ENCODE measurements at places on chromosomes 4 and X.

GRCh38 chrX:135522132-135522530, 1.7 kb downstream of the INTS6L start:
- no peak for DNase-seq

GRCh38 chrX:15804563-15804962, 14.3 kb downstream of the ZRSR2 start:
- DNase-seq: no peak

DNA sequence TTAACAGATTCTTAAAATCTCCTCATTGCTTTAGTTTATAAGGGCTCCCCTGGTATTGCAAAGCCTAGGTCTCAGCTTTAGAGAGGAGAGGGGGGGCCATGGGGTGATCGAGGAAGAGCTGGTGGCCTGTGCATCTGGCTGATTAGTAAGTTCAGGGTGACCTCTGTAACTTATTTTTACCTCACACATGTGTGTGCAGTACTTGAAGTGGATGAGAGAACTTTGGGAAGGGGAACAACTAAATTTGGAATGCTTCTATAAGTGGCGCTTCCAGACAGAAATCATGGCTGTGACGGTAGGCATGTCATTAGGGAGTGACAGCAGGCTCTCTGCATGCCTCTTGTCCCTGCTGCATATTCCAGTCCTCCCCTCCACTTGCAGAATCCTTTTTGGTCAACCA, 41.9 kb downstream of the FRAS1 start:
- no peak for DNase-seq

DNA sequence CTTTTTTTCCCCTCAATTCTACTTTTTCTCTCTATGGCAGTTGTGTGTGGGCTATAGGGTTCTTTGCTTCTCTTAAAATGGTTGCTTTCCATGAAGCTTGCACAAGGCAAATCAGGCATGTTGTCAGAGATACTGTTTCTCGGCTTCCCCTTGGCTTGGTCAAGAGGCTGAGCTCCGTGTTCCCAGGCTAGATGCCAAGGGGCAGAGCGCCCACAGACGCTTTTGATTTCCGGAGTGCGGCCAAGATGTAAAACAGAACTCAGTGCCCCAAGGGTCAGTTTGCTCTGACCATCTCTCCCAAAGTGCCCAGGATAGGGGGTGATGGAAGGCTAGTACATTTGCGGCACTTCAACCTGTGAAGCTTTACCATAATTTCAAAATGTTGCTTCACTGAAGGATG, 64.2 kb upstream of the DIPK2B start:
- no peak for DNase-seq

GRCh38 chr4:6452897-6453687, 19.3 kb downstream of the PPP2R2C start:
- DNase-seq: no peak

DNA sequence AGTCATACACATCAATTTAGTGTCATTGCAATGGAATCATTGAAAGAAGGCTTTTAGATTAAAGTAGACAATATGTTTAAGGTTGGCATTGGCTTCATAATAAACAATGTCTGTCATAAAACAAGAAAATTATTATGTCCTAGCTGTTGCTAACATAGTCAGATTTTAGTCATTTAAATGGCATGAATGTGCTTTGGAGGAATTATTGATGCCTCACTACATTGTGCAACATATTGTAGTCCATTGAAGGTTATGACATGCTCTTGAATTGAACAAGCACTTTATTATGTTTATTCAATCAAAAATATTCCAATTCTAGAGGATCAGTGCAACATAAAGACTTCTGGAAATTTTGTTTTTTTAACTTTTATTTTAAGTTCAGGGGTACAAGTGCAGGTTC, 489.8 kb upstream of the AMOT start:
- no peak for DNase-seq

DNA sequence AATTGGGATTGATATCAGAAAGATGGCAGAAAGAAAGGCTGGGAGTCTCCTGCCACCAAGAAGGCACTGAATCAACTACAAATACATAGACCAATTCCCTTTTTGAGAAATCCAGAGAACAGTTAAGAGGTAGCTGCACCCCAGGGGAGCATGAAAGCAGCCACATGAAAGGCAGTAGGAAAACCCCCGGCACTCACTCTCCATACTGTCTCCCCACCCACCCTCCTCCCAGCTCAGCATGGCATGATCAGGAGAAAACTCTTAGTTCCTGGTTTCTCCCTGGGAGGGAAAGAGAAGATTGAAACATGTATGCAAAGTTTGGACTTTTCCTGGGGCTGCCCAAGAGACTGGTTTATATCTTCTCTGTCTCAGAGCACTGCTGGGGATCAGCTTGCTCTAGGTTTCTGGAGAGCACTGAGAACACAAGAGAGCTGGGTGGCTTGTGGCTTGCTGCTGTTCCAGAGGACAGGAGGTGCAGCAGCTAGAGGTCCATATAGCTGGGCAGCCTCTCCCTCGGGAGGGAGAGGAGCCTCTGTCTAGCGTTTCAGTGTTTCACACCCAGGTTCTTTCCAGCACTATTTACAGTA, 305.7 kb downstream of the PDGFC start:
- DNase-seq: no peak

DNA sequence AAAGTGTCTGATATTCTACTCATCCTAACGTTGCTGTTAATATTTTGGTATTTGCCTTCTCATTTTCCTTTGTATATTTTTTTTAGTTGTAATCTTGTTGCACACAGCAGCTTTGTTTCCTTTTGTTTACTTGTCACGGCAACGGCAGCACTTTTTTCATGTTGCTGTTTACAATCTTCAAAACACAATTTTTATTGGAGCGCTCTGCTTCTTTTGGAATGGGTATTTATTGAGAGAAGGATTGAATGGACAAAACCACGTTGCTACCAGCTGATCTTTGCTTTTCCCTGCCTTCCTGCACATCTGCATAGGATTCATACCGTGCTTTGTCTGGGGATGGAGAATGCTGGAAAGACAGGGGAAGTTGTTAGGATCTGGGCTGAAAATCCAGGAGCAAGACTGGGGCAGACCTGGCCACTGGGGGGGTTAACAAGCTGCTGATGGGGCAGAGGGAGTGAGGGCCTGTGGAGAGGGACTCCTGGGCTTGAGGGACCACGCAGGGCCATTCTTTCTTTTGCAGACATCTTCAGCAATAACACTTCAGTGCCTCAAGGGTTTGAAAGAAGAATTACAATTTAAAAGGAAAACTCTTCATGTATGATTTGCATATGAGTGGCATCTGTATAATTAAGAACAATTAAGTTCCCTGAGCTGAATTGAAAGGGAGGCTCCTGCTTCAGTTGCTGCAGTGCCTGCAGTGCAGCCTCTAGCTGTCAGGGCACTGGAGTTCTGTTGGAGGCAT, 69.8 kb downstream of the TMEM131L start:
- no peak for DNase-seq

DNA sequence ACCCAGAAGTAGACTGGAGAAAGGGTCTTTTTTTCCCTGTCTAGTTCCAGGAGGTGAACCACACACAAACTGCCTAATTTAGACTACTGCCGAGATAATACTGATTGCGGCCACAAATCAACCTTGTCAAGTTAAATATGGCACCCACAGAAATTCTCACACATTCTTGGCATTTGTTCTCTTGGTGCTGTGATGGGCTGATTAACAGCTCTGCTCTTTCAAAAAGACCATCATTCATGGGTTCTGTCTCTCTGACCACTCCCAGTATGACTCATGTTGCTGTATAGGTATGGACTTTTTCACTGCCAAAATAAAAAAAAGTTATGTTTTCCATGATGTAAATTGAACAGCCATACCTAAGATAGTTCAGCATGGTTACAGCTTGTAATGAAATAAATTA, 1003.5 kb upstream of the LCORL start:
- DNase-seq: no peak

DNA sequence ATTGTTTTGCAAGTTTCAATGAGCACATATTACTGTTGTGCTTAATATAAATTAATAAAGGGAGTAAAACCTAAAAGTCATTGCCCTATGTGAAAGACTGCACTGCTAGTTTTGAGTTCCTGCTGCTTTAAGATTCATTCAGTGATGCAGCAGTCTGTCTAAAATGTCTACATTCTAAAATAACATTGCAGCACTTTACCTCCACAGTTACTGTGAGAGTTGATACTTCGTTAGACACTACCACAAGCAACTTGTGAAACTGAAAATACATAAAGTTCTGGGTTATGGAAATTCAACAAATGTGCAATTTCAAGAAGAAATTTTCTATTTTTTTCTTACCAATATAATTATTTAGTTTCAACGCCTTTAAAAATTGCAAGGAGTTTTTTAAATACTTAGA, 1175.2 kb upstream of the DIAPH2 start:
- no peak for DNase-seq

- DNase-seq: no peak
These were observed 47.9 kb downstream of the STARD8 start for GRCh38 chrX:68695206-68695845.

- DNase-seq: no peak
These were observed 328.7 kb downstream of the PCDH18 start for GRCh38 chr4:137203601-137204000.

- no peak for DNase-seq
These were observed 264.5 kb downstream of the RCHY1 start for GRCh38 chr4:75249739-75250138.

DNA sequence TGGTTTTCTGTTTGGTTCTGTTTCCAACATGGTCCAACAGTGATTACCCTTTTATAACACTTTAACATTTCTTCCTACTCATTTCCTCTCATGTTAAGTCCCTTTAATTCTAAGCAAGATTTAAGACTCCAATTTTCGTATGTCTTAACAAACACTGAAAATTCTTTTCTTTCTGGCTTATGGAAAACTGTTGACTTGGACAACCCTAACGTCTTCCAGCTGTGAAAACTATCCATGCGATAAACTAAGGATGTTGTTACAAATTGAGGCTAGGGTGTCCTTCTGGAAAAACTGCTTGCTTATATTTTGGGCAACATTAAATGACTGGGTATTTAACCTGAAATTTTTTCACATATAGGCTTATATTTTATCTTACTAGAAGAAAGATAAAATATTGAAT, 33.9 kb upstream of the RTL3 start:
- DNase-seq: no peak

GRCh38 chrX:118633530-118633929, 93.9 kb upstream of the IL13RA1 start:
- no peak for DNase-seq

DNA sequence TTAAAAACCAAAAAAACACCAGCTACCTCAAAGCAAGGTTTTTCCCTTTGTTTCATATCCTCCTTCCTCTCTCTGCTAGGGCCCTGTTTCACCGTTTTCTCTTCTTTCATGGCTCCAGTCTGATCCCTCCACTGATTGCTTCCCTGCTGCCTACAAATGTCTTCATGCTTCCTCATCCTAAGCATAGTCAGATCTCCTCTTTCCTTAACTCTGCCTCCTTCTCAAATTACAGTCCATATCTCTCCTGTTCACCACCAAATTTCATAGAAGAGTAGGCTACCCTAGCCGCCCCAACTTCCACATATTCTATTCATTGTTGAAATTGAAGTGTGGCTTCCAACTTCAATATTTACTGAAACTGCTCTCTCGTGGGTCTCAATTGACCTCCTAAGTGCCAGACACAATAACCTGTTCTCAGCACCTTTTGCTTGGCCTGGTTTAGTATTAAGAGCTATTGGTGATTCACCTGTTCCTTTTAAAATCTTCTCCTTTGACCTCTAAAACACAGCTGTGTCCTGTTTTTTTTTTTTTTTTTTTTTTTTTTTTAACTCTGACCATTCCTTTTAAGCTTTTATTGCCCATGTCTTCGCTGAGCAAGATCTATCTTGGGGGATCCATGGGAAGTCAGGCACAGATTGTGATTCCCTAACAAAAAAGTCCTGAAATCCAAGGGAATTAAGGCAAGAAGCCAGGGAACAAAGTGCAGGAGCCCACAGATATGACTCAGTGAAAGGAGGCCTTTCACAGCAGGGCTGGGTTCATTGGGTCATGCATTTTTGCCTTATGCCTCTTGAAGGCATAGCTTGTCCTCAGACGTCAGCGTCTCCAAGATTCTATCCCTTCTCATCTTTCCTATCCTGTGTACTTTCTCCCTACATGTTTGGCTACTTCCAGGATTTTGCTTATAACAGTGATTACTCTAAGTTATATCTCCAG, 85.4 kb downstream of the RPS3A start:
- no peak for DNase-seq

GRCh38 chr4:160238790-160239189, 1135.9 kb downstream of the RAPGEF2 start:
- no peak for DNase-seq

DNA sequence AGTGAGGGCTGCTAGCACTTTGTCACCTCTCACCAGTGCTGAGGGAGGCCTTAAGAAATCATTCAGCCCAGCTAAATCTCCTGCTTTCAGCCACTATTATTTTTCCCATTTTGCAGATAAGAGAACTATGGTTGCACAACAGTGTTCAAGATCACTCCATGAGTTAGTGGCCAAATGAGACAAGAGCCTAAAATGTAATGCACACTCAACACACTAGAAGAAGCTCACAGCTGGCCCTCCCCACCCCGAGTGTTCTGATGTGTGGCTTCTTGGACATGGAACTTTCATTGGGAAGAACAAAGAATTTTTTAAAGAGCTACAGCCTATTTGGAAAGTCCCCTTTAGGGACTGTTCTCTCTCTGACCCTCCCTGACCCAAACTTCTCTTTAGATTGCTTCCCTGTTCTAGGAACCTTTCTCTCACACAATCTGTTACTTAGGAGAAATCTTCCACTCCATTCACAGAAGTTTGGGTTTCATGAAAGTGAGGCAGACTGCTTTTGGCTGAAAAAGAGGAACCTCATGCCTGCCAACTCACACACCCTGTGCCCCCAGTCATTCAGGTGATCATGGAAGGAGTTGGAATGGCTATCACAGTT, 44.0 kb upstream of the CT47C1 start:
- DNase-seq: no peak

DNA sequence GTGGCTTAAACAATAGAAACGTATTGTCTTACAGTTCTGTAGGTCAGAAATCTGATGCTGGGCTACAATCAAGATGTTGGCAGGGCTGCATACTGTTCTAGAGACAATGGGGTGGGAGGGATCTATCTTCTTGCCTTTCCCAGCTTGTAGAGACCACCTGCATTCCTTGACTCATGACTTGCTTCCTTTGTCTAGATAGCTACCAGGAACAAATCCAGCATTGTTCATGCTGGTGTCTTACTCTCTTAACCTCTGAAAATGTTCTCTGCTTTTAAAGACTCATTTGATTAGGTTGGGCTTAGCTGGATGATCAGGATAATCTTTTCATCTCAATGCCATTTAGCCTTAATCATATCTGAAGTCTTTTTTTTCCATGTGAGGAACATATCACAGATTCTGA, 169.0 kb downstream of the ZNF330 start:
- no peak for DNase-seq

DNA sequence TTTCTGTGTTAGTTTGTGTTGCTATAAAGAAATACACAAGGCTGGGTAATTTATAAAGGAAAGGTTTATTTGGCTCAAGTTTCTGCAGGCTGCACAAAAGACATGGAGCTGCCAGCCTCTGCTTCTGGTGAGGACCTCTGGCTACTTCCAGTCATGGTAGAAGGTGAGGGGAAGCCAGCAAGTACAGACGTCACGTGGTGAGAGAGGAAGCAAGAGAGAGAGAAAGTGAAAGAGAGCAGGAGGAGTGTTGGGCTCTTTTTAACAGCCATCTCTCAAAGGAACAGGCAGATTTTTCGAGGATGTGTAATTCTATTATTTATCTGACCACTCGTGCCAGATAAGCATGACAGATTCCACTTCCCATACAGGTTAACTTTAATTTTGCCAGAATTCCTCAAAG, 1199.1 kb downstream of the ADGRL3 start:
- DNase-seq: no peak

Data from NCI-H446 (cell line).